HFF-Myc (cell line): ENCODE measurements at places on chromosomes 12 and 14.
A peak's percentile ranks its signal among the peaks of the same experiment; 100 is the strongest.

DNA sequence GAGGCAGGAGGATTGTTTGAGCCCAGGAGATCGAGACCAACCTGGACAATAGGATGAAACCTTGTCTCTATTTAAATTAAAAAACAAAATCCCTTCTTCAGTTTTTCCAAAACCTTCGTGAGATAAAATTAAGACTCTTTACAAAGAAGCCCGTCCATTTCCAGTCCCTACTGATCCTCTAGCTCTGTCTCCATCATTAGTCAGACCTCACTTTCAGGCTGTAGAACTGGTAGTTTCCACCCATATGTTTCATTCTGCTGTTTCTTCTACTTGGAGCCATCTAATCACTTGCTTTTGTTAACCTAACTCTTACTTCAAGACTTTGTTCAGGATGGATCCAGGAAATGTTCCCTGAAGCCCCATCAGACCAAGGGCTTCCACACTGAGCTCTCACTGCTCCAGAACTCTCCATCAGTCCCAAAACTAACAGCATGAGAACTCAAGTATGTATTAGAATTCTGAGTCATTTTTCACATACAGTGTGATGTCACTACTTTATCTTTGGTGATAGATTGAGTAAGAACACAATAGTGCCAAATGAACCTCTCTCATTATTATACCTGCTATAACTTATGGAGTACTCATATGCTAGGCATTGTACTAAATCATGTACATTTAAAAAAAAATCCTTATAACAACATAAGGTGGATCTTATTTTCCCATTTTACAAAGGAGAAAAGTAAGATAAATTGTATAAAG is 90.8 kb downstream of the PRICKLE1 start:
- DNase-seq: no peak

DNA sequence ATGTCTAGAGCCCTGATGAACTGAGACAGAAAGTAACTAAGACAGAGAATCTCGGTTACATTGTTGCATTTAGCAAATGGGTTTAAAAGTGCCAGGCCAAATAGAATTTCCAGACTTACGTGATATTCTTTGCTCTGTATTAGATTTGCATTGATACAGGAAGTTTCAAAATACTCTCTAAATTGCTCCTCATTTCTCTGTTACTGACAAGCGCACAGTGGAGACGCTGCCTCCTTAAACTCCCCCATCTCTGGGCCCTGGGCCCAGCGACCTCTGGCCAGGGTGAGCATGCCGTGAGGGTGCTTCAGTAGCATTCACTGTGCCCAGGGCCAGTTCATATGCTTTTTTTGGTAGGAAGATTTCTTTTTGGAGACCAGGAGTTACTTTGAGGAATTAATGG is 22.9 kb upstream of the EVL start:
- no peak for DNase-seq

DNA sequence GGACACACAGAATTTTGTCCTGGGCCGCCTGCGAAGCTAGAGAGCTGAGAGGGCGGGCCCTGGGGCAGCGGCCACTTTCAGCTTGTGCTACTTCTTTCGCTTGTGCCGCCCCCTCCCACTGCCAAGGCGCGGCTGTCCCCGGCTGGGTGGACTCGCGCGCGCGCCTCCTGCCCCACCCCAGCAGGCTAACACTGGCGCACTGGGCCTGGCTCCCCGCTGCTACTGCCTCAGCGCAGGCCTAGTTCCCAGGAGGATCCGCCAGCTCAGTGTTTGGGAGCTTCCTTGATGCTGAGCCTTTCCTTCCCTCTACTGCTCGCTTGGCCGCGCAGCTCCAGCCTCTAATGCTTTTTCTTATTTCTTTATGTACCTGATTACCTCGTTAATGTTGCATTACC is 27.4 kb upstream of the METAP2 start:
- DNase-seq: no peak

DNA sequence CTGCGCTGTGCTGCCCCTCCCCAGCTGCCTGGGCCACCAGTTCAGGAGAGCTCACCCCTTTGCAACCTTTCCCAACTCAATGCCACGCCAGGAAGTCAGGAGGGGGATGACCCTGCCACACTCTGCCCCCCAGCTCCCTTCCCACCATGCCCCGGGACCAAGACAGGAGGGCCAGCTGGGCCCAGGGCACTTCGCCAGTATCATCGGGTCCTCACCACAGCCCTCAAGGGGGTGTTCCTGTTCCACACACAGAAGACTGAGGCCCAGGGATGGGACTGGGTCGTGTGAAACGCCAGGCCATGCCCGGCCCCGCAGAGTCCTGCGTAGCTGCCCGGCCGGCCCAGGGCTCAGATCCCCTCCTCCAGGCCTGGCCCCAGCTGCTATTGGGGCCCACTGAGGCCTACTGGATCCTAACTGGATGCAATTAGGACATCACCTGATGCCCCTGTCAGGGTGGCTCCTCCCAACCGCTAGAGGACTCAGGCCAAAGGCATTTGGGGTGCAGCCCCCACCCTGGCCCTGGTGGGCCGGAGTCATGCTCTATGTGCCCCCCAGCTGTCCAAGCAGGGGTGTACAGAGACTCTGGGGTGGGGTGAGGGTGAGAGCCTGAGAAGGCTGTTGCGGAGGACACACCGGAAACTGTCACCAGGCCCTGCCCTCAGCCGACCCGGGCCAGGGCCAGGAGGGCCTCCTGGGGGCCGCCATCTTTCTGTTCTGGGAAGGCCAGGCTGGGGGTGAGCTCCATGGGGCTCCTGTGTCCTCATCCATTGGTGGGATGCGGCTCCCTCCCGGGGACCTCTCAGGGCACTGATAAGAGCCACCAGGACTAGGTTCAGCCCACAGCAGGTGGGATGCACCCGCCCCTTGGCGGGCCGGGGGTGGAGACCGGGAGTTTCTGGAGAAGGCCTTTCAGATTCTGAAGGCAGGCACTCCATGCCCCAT is 29.3 kb upstream of the ANKRD9 start:
- no peak for DNase-seq

DNA sequence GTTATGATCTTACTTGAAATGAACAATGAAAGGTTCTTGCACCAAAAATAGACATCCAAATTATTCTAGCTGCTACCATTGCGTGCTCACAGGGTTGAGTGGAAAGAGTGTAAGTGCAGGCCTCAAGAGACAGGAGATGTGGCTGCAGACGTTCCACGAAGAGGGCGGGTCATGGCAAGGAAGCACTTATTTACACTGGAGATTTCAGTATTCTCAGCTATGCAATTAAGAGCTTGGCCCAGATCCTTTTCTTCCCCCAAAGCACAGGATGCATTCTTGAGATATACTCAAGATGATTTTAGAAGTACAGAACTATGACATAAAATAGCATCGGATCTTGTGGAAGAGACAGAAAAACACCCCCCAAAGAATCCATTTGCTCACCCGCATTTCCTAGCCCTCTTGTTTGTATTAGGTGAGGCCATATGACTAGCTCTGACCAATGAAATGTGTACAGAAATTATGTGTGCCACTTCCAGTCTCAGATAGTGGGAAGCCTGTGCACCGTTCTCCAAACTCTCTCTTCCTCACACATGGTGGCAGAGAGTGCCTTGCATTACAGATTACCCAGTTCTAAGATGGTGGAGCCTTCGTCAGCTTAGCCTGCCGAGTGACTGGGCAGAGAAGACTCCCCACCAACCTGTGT is 261.4 kb downstream of the TTC8 start:
- DNase-seq: no peak

- DNase-seq: no peak
These were observed 74.3 kb downstream of the SUSD6 start for GRCh38 chr14:69685716-69686115.

DNA sequence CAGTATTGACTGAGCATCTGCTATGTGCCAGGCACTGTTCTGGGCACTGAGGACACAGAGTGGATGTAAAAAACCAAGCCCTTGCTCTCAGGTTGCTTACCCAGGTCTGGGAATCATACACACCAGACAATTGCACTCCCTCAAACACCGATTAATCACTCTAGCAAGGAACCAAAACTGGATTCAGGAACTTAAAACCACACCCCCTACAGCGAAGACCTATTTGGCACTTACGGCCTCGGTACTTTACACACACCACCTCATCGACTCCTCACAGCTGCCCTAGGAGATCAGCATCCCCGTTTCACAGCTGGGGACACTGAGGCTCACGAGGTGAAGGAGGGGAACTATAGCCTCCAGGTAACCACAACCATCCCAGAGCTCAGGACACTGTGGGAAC is 1.6 kb downstream of the GLTP start:
- no peak for DNase-seq

DNA sequence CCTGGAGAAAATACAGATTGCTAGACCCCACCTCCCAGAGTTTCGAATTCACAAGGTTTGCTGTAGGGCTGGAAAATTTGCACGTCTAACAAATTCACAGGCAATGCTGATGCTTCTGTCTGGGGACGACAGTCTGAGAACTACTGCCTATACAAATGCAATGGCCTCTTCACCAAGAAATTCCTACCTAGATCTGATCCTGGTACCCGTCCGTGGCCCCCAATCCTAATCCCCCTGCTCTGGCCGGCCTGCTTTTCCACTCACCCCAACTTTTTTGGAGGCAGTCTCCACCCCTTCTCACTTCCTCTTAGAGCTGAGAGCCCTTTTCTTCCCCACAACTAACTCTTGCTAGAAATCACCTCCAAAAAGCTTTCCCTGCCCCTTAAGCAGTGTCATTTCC is 3.1 kb upstream of the SSH1 start:
- DNase-seq: no peak

DNA sequence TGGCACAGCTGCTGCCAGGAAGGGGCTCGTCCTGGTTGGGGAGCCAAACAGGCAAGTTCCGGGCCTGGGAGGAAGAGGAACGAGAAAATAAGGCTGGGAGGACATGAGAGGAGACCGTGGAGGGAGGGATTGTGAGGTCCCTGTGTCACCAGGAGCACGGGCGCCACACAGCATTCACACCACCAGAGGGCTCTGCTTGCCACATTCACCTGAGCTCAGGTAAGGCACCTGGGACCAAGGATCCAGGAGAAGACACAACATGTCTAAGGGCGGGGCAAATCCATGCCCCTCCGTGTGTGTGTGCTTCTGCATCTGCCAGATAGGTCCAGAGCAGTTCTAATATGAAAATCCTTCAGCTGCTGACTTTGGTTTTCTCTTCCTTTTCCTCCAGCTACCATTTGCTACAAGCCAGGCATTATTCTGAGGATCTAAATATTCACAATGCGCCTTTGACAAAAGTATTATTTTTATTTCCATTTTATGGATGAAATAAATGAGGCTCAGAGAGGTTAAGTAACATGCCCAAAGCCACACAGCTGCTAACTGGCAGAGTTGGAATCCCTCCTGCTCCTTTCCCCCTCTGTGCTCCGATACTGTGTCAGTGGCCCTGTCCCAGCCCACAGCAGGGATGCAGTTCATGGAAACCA is 14.6 kb downstream of the RAPGEF3 start:
- no peak for DNase-seq

DNA sequence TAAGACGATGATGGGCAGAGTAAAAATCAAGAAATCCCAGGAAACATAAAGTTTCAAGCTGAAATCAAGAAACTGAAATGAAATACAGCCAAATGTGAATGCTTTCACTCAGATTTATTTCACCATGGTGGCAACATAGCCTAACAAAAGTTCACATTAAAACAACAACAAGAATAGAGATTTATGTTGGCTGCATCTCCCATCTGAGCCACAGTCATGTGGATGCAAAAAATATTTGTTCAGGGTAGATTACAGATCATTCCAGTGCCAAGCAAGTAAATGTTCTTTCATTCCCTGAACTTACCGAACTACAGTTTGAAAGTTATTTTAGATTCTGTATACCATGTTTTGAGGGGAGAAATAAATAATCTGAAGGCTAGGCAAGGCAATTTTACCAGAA is 159.9 kb upstream of the TMTC1 start:
- DNase-seq: no peak

DNA sequence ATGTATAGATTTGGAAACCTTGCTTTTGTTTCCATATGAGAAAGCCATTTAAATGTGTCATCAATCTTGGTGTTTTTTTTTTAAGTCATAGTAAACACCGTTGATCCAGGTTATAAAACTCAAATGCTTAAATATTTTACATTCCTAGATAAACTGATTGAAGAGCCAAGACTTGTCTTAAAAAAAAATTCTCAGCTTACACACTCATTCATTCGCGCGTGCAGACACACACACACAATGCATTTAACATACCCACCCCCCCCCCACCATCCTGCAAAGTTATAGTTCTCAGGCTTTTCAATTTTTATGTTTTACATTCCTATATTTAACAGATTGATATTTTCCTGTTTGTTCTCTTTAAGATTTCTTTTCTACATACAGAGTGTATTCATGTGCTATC is 536.4 kb downstream of the PRKD1 start:
- DNase-seq: no peak

GRCh38 chr12:123398550-123399254 is 14.8 kb downstream of the KMT5A start:
- peak; percentile 51 for DNase-seq

GRCh38 chr12:42780671-42781070 is 191.1 kb upstream of the PRICKLE1 start:
- DNase-seq: no peak

GRCh38 chr14:90733139-90733808 is 83.0 kb downstream of the TTC7B start:
- DNase-seq: no peak

- no peak for DNase-seq
These were observed 7.4 kb upstream of the ZCCHC8 start for GRCh38 chr12:122508163-122508562.

DNA sequence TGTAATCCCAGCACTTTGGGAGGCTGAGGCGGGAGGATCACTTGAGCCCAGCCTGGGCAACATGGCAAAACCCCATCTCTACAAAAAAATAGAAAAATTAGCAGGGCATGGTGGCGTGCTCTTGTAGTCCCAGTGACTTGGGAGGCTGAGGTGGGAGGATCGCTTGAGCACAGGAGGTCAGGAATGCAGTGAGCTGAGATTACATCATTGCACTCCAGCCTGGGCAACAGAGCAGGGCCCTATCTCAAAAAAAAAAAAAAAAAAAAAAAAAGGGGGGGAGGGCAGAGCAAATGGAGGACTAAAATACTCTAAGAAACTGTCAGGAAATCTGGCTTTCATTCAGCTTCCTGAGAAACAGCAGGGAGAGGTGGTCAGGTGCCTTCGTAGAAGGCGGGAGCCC is 31.7 kb upstream of the TSPAN9 start:
- DNase-seq: no peak

DNA sequence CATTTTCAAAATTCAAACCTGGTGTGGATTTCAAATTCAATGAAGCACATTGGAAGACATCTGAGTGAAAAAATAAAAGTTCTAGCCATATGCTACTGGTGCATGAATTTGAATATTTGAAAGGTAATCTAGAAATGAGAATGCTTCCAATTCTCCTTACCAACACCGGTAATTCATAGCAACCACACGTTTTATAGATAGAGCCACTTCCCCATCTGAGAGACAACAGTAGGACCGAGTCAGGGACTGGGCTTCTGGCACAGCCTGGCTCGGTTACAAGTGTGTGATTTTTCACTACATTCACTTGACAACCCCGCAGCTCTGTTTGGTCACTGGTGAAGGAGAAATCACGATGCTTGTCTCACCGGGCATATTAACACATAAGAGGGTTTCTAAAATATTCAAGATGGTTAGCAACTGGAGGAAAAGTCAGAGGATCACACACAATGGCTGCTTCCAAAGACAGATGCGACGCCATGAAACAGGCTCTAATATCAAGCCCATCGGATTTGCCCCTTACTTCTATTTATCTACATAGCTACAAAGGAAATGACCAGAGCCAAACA is 86.5 kb upstream of the FOXN3 start:
- no peak for DNase-seq
